Renal cortical epithelial cell (primary cell): ENCODE measurements at places on chromosomes 11 and 22.
A peak's percentile ranks its signal among the peaks of the same experiment; 100 is the strongest.

DNA sequence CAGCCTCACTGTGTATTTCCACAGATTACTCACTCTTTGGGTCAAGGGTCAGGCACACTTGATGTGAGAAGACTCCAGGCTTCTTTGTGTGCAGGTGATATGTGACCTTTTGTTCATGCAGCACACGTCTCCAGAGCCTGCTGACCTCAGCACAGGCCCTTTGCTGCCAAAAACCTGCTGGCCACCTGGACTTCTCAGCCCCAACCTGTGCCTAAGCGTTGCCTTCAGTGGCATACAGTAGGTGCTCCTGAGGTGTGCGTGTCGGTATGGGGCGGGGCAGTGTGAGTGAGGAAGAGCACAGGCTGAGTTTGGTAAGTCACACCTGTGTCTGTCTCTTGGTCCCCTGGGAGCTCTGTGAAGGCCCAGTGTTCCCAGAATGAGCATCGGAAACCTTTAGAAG is 58.1 kb downstream of the WNT11 start:
- no peak for DNase-seq

- no peak for DNase-seq
Measured at GRCh38 chr22:44577391-44578109, 79.5 kb upstream of the RTL6 start.

DNA sequence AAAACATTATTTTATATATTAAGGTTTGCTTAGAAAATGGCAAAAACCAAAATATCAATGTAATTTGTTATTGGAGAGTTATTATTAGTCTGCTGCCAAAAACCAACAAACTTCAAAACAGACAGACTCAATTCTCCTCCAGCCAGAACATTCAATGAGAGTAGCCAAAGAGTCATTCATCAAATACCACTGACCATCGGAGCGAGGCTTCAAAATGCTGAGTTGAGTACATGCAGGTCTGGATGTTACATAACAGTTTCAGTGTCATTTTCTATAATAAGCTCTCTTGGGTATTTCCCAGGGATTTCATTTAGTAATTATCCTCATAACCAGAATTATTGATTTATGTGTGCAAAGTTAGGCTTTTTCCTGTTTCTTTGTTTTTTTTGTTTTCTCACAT is 42.6 kb downstream of the CHST1 start:
- no peak for DNase-seq

DNA sequence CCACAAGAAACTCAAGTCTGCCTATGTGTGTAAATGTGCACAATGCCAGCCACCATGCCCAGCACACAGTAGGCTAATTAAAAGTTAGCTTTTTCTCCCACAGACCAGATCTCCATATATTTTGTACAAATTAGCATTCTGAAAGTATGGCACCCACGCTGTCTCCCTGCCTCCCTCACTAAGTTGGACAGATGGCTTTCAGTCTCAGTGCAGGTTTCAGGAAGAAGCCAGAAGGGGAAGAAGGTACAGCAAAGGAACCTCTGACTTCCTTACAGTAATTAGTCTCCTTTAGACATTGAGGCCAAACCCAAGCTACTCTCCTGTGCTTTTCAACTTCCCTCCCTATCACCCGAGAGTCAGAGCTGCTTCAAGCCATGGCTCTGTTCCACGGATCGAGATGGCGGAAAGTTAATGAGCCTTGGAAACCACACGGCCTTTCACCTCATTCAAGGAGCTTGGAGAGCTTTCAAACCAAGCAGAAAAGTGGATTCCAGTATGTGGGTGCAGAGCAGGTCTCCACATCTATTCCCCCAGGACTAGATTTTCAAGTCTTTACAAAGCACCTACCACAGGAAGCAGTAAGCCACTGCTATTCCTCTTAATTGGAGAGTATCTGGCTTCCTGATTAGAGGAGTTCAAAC is 221.1 kb upstream of the NARS2 start:
- DNase-seq: peak; percentile 96

GRCh38 chr11:76729214-76729613 is 53.9 kb upstream of the TSKU start:
- DNase-seq: no peak

GRCh38 chr11:128644576-128644975 is 49.3 kb upstream of the FLI1 start:
- DNase-seq: no peak

DNA sequence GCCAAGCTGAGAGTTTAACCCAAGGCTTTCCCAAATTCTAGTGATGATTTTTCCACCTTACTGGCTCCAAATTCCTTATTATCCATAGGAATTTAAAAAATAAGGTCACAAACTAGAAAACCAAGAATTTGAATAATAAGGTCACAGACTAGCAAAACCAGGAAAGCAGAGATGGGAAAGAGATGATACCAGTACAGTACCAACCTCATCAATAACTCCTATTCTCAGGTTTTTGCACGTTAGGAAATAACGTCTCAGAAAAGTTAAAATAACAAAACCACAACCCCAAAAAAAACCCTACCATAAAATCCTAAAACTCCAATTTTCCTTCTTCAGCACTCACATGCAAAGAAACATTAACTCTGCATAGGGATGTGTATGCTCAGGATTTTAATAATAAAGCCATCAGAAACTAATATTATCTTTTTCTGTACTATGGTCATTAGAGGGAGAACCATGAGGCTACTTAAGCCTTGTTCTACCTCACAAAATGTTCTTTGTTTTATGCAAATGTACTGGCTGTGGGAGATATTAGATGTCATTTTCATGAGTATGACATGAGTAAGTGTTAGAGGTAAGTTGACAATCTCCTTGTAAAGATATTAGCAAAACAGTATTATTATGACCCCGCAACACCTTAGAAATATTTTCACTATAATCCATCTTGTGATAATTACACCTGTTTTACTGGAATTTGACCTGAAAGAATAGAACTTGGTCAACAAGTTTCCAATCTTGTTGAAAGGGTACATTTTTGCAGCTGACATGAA is 16.1 kb upstream of the EED start:
- no peak for DNase-seq
